ENCODE measurements at places on chromosomes 6 and 20.
A peak's percentile ranks its signal among the peaks of the same experiment; 100 is the strongest.

- no peak for DNase-seq
Measured at GRCh38 chr6:54100411-54101006, 10.7 kb upstream of the MLIP start.

GRCh38 chr20:61731363-61732181, 334.1 kb downstream of the TAF4 start:
- DNase-seq, result peak; percentile 80

DNA sequence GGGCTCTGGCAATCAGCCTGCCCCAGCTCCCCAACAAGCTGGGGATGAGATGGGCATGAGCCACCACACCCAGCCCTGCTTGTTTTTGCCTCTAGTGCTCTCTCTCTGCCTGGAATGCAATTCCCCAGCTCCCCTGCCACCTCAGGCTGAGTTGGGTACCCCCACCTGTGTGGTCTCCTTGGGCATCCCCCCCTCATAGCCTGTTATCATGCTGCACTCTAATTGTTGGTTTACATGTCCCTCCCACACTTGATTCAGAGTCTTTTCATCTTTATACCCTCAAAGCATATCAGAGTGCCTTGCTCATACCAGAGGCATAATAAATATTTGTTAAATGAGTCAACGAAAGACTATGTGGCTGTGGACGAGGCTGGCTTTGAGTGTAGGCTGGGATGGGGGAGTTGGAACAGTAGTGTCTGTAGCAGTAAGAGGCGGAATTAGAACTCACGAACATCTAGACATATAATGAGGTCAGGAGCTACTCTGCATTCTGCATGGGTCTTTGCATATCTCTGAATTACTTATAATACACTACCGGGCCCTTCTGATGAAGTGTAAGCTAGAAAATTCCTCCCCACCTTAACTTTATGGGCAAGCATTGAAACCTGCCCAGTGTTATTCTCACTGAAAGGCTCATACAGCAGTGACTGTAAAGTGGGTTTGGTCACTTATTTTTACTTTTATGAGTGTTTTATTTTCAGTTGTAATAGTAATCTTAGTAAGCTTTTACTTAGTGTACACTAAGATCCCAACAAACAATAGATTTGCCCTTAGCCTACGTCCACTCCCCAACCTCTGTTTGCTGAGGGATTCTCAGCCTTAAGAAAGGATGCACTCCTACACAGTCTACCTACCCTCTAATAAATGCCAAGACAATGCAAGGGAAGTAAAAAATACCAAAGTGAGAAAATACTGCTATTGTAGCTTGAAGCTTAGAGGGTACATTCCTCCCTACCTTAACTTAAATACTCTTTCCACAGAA, 58.7 kb downstream of the EDN1 start:
- DNase-seq, result peak; percentile 96

DNA sequence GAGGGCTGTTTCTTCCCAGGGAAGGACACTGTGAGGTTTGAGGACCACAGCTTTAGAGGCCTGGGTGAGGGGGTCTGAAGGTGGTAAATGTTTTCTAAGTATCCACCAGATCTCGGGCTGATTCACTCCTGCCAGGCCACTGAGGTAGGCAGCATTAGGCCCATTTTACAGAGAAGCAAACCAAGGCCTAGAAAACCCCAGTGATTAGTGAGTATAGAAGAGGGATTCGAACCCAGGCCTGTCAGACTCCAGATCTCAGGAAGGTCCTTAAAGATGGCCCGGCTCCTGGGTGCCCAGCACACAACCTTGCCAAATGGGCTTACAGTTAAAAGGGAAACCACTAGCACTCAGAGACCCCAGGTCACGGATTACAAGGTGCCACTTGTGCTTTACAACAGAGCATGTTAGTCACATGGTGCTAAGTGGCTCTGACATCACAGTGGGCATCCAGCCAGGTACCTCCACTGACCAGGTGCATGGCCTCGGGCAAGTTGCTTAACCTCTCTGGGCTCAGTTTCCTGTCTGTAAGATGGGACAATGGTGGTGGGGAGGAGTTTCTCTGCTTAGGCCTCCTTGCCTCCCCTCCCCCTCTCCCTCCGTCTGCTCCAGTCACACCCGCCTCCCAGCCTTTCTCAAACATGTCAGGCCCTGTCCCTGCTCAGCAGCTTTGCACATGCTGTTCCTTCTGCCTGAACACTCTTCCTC, 18.8 kb upstream of the SIRPA start:
- DNase-seq, result peak; percentile 25

DNA sequence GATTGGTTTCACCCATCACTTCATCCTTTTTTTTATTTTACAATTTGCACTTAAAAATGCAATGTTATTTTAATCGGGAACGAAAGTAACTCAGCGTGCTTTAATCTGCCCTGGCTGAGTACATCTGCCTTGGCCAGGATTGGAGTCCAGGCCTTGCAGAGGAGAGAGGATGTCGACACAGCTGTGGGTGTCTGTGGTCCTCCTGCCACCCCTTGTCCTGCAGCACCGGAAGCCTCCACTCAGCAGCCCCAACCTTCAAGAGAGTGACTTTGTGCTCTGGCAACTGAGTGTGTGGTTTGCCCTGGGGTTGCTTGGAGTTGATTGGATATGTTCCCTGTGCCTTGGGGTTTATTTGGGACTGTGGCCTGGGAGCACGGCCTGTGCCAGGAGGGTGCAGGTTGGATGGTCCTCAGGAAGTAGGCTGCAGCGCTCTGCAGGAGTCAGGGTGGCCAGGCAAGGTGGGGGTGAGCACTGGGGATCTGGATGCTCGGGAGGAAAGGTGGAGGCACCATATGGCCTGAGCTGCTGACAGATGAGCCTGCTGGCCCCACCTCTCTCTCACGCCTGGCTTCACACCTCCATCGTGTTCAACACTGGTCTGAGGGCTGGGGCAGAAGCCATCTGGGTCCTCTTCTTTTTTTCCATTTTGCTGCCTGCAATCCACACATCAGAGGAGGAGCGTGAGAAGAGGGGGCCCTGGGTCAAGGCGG, 4.3 kb downstream of the MYT1 start:
- DNase-seq, result peak; percentile 17

DNA sequence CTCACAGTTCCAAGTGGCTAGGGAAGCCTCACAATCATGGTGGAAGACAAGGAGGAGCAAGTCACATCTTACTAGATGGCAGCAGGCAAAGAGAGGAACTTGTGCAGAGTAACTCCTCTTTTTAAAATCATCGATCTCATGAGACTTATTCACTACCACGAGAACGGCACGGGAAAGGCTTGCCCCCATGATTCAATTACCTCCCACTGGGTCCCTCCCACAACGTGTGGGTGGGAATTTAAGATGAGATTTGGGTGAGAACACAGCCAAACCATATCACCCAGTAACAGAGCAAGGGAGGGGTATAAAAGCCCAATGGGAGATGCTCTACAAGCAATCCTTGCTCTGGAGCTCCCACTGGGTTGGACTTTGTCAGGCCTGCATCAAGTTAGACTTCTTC, 80.4 kb downstream of the JPH2 start:
- DNase-seq, result no peak

GRCh38 chr6:138264372-138264880, 46.1 kb upstream of the PBOV1 start:
- no peak for DNase-seq

- DNase-seq, result peak; percentile 21
Measured at GRCh38 chr20:54173653-54174456, at the start of gene CYP24A1. CYP24A1 (minus strand) TSS chr20:54173986; CDS start chr20:54173579, 407 bp downstream.

DNA sequence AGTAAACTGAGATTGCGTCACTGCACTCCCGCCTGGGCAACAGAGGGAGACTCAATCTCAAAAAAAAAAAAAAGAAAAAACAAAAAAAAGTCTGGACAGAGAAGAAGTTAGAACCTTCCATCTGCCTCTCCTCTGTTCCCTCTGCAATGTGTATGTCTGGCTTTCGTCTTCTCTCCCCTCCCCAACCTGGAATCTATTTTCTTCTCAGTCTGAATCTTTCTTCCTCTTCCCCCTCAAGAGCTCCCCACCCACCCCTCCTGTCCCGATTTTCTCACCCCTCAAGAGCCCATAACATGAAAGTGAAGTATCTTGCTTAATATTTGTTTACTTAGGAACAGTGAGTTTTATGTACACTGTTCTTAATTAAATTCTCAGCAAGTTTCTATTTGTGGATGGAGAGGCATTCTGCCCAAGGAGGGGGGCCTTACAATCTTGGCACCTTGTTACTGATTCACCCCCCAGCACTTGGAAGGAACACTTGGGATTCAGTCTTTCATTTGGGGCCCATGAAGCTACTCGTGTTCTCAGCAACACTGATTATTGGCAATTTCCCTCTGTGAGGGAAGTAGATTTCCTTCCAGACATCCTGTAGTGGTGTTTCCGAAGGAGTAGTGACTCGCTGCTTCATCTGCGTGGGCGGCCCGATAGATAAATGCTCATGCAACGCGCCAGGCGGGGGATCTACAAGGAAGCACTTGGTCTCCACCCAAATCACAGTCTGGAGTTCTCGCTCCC, 69.3 kb upstream of the SRSF6 start:
- peak; percentile 33 for DNase-seq

DNA sequence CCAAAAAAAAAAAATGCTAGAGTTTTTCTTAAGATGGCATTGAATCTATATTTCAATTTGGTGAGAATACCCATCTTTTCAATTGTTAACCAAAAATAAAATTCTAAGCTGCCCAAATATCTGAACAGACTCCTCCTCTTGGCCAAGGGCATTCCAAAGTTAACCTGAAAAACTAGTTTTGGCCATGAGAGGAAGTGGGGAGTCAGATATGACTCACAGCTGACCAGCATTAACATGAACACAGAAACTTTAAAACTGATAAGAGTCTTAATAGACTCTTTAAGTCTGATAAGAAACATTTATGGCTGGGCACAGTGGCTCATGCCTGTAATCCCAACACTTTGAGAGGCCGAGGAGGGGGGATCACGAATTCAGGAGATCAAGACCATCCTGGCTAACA, 171.3 kb downstream of the FAXC start:
- no peak for DNase-seq

GRCh38 chr6:49454787-49455709, 8.0 kb downstream of the MMUT start:
- no peak for DNase-seq

DNA sequence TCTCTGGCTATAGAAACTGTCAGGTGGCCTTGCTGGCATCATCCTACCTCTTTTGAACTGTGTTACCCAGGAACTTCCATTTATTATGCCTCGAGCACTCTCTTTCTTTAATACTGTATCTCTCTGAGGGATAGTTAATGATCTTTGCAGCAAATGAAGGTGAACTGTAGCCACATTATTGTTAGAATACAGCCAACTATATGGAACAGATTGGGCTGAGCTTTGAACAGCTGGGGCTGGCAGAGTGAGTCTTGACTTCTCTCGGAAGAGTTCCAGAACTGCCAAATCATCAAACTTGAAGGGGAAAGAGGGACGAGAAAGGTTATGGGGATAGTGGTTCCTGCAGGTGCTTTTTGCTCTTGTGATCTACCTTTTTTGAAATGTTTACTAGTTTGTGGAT, 237.7 kb downstream of the PRL start:
- no peak for DNase-seq

DNA sequence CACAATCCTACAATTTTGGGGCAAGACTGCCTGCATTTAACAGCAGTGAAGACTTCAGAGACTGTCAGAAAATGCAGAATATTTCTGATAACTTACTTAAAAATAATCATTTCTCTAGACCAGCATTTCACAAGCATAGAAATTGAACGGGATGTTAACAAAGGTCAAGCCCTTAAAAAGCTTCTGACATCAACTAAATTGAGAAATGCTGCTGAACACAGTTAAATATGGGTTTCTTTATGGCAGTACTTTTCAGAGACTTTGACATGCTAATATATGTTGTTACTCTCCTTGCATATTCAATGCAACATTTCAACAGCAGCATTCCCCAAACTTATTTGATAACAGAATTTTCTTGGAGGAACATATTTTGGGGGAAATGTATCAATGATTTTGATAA, 84.5 kb downstream of the KIF13A start:
- DNase-seq, result no peak

DNA sequence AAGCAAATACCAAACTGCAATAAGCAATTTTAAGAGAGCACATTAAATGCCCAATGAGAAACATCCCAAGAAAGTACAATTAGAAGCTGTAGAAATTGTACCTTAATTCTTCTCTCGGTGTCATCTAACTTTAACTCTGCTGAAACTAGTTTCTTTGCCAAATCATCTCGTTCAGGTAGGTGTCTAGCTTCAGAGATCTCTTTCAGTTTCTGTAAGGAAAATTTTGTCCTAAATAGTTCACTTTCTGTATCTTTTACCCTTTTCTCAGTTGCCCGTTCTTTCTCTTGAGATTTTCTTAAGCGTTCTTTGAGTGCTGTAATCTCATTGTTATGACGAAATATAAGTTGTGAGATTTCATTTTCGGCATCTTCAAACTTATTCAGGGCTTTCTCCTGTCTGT, 24.1 kb downstream of the LCA5 start:
- no peak for DNase-seq

DNA sequence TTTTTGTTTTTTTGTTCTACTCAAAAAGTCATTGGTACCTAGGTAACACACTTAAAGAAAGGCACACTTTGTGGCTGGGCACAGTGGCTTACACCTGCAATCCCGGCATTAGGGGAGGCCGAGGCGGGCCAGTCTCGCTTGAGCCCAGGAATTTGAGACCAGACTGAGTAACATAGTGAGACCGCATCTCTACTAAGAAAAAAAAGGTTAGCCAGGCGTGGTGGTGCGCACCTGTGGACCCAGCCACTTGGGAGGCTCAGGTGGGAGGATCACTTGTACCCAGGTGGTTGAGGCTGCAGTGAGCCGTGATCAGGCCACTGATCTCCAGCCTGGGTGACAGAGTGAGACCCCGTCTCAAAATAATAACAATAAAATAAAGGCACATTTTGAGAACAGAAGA, 67.4 kb upstream of the BHLHE23 start:
- DNase-seq, result no peak

- DNase-seq, result no peak
Measured at GRCh38 chr6:89205819-89206218, 11.3 kb downstream of the GABRR1 start.

GRCh38 chr20:50286609-50287008, 96.0 kb downstream of the CEBPB start:
- DNase-seq, result peak; percentile 85
